ENCODE measurements at places on chromosomes 13 and 19.

DNA sequence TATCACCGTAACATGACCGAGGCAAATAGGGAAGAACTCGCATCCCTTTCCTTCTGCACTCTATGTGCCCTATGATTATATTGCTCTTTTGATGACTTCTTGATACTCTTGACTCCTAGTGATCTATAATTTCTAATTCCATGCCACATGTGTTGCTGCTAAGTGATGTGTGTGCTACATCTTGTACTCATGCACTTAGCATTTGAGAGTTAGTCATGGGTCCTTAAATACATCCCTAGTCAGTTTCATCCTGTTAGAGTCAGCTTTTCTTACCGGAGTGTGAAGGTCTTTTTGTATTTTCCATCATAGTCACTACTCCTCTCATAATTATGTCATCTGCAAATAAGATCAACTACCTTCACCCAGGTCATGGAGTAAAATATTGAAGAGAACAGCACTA is 30.2 kb downstream of the RXFP2 start:
- DNase-seq = no peak

DNA sequence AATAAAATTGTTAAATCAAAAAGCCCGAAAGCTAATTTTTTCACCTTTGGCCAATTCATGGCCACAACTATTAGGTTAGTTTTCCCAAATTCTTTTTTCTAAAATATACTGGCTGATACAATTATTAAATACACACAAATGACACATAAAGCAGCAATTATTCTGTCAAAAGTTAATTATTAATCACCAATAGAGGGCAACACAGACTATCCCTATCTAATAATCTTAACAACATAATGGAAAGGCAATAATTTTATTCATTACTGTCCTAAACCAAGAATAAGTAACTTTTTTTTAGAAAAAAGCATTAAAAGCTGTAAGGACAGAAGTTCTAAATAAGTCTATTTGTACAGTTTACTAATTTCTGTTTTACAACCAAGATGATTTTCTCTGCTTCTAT is 51.7 kb downstream of the KATNAL1 start:
- no peak for DNase-seq

DNA sequence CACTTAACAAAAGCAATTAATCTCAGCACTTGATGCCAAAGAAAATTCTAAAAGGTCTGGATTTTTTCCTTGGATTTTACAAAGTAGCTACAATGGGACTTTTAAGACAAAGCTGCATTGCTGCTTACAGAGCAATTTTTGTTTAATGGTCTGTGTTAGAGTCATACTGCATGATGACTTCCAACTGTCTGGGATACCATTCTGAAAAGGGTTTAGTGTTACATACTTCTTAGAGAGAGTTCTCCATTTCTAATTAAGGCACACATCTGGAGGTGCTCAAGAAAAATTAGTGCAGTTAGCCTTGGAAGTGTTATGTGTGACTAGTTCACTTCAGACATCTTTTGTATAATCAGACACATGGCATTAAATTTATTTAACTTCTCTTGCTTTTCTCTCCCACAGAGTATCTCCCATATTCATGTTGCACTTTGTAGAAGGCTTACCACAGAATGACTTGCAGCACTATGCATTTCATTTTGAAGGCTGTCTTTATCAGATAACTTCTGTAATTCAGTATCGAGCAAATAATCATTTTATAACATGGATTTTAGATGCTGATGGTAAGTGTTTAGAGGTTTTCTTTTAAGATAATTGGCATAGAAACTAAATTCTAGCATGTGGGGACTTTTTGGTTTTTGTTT is 35.1 kb downstream of the USPL1 start:
- no peak for DNase-seq

DNA sequence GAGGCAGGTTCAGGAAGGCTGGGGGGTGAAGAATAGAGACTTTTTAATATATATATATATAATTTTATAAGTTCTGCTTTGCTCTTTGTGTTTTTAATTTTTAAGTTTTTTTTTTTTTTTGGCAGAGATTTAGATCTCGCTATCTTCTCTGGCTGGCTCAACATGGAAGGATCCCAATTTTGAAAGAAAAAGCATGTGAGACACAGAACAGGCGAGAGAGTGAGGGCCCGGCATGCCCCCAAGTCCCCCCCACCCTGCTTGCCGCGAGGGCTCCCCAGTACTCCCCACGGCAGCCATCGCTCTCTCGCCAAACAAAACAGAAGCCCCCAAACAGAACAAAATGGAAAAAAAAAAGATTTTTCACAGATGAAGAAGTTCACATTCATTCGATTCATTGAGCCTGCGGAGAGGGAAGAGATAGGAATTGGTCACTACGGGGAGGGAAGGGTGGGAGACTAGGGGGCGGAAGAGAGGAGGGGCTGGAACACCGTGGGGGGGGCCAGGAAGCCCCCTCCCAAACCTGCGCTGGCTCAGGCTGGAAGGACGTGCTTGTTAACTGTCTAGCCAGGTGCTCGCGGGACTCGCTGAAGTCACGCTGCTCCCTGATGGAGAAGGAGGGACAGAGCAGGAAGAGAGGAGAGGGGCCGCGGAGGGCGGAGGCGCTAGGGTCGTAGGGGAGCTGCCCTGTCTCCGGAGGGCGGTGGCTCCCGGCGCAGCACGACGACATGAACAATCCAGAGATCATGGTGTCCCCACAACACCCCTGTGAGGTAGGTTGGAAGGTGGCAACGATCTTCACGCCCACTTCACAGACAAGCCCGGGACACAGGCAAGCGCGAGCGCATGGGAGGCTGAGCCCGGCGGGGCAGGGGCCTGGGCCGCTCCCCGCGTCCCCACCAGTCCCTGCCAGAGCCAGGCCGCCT is 10.6 kb downstream of the KHSRP start:
- DNase-seq = no peak

DNA sequence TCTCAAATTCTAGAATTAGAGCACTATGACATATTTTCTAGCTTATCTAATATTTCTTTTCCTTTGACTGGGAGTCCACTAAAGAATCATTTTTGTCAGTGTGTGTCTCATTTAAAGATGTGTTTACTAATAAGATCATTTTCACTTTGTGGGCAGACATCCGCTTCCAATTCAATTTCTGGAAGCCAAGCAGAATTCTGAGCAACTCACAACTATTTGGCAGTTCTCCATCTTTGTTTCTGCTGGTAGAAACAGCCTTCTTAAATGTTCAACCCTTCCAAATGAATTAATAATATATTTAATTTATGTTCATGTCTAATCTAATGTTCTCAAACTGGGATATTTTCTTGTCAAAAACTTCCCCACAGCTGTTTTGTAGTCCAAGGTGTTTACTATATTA is 411.8 kb downstream of the KCTD12 start:
- DNase-seq = no peak

- DNase-seq = no peak
These were observed 5.8 kb upstream of the KBTBD7 start for GRCh38 chr13:41200126-41200525.
